ENCODE measurements at places on chromosomes 2 and 18.

GRCh38 chr2:35783723-35784122, 571.9 kb upstream of the CRIM1 start:
- no peak for DNase-seq

- no peak for DNase-seq
These were observed 10.5 kb downstream of the SCTR start for GRCh38 chr2:119513832-119514231.

- peak; percentile 4 for DNase-seq
These were observed 106.4 kb downstream of the POLR1A start for GRCh38 chr2:85999061-85999831.

GRCh38 chr2:172244419-172245130, 141.9 kb upstream of the DLX2 start:
- no peak for DNase-seq

GRCh38 chr2:67259556-67260342, 137.4 kb upstream of the ETAA1 start:
- DNase-seq, result no peak

DNA sequence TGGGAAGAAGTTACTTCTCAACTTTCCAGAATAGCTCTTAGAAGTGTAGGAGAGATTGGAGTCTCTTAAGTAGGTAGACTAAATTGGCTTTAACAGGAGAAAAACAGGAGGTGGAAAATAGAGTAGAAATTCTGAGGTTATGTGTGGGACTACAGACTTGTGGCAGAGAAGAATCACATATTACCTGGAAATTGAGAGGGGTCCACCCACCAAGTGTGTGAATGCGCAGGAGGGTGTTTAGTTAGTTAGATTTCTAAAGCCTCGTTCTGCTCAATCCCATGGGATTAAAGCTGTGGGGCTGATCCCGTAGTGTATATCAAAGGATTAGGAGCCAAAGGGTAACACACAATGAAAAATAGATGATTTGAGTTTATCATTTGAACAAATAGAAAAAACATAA, 319.1 kb downstream of the TRIB2 start:
- no peak for DNase-seq

GRCh38 chr2:74597410-74597809, 42.9 kb downstream of the DOK1 start:
- DNase-seq, result no peak

- DNase-seq, result no peak
These were observed 5.9 kb upstream of the SLC8A1 start for GRCh38 chr2:40457837-40458236.

DNA sequence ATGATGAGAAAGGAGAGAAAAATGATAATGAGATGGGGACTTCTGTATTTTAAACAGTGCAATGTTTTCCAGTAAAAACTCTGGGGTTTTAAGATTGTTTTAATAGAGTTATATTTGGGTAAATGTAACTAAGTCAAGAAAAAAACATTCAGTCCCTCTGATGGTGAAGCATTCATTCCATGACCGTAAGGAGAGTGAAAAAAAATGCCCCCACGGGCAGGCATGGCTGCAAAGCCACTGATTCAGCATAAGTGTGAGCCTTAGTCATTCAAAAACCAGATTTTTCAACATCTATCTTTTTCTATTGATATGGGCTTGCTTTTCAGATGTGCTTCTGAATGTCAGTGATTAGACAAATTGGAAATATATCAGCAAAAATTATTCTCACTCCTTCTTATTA, 957.8 kb downstream of the SLC4A3 start:
- no peak for DNase-seq

GRCh38 chr2:217614498-217614897, 388.3 kb downstream of the TNS1 start:
- no peak for DNase-seq

DNA sequence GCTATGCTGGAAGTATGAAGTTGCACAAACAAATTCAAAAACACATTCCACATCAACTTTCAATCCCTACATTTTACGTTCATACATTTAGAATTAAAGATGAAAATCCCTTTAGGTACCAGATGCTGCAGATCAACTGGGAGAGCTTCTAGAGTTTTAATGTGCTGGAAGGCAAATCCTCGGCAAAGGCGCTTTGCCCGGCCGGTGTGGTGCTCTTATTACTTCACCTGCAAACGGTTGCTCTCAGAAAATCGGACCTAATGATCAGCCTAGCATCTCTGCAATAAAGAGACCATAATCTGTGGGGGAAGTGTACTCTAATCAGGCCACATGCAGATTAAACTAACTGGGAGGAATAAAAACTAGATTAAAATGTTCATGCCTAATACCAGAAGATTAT, 513.8 kb downstream of the ZEB2 start:
- DNase-seq, result no peak

DNA sequence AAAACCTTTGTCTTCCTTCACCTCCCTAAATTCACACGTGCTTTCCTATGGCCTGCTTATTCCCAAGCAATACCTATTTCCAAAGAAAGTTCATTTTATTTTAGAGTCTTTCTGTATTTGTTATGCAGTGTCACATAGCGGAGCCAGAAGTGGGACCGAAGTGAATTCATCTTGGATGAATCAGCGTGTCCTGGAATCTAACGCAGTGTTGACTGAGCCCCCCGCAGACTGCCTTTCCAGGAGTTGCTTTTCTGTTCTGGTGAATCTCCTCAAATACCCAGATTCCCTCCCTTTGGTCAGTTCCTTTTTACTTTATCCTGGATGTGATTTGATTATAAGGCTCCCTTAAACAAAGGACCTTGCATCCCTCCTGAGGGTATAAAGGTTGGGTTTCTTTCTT, 10.8 kb downstream of the ALPP start:
- DNase-seq, result no peak

DNA sequence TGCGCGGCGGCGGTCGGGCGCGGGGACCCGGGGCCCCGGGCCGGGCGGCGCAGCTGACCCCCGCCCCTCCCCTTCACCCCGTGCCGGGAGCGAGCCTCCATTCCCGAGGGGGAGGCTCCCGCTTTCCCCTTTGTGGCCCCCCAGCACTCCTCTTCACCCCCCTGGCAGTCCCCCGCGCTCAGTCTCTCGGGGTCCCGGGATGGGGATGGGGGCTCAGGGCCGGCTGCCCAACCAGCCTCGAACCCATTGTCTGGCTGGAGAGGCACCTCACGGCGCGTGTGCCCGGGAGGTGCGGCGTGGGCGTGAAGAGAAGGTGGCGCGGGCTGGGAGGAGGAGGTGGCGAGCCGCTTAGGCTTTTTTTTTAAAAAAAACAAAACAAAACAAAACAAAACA, 748 bp downstream of the FMNL2 start:
- no peak for DNase-seq

- no peak for DNase-seq
These were observed 74.1 kb upstream of the SMAD2 start for GRCh38 chr18:48004577-48004976.

DNA sequence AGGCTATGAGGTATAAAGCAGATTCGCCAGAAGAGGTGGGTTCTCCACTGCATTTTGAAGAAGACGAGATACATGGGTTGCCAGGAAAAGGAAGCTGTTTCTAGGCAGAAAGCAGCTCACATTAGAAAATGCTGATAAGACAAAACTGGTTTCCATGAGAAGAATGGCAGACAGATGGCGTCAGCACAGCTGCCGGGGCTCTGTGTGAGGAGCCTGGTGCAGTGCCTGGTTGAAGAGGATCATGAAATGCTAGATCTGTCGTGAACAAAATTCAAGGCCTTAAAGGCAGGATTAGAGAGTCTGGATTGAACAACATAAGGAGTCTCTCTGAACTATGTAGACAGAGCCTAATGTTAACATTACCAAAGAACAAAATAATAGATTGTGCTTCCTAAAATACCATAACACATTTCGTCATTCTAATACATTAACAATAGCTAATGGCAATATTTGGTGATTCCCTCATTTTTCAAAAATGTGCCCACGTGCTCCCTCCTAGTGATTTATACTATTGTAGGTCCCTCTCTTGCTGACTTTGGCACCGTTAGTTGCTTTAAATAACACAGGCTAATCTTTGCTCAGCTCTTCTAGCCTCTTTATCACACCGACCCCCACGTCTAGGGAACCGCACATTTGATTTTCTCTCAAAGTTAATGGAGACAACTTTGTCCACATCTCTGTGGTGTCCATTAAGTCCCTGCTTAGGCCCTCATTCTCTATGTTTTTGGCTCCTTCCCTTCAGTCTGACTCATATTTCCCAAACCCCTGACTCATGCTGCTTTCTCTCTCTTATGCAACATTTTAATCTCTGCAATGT, 38.2 kb downstream of the EFEMP1 start:
- DNase-seq, result no peak

GRCh38 chr2:241721852-241722251, 12.6 kb upstream of the D2HGDH start:
- DNase-seq, result no peak

DNA sequence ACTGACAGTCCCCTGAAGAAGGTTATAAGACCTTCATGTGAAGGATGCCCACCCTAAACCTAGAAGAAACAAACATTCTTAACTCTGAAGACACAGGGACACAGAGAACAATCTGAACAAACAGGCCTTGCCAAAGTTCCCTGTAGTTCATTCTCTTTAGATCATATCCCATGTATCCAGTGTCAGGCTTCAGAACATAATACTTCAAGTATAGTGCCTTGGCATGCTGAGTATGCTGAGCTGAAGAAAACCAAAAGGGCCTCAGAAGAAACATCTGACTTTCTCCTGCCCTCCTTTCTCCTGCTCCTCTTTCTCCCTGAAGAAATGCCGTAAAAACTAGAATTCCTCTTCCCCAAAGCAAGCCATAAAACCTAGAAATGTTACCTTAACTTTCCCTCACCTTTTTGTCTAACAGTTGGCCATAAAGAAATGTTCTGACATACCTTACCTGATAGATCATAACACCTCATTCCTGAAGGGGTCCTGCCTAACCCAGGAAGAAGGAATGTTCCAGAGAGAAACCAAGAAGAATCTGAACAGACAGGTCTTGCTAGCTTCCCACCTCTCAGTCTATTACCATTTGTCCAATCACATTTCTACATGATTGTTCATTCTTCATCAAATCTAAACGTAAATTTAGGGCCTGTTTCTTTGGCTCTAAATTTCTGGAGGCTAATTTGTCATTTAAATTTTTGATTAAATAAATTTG, 160.1 kb upstream of the ZC3H15 start:
- no peak for DNase-seq

DNA sequence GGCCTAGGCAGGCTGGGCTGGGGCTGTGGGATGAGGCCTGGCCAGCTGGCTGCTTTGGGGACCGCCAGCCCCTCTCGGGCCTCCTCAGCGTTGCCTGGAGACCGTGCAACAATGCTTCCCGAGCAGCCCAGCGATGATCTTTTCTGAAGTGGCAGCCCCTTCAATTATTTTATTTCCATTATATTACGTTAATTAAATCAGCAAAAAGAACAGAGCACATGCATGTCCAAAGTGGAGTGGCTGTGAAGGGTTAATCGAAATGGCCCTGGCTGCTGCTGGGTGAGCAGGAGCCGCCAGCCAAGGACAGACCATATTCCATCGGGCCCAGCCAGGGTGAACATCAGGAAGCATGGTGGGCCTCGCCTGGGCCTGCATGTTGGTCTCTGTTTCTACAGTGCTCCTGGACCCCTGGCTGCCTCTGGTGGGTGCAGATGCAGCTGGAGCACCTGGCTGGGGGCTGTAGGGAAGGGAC, 245.5 kb downstream of the MYCN start:
- DNase-seq, result no peak

DNA sequence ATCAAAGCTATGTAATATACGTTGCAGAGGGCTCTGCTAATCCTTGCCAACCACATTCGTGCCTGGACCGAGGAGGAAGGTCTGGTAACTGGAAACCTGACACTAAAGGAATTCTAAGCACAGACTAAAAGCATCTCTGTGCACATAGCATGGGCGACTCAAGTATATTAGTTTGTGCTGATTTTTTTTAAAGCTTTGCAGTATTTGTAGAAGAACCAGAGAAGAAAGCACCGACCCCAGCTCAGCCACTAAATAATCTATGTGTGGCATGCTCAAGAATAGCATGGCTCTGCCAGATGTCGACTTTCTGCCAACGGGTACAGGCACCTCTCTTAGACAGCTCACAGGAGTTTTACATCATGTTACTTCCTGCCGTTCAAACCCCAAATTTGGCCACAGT, 73.2 kb upstream of the NRP2 start:
- DNase-seq, result no peak

- DNase-seq, result no peak
These were observed 842.4 kb downstream of the TDRD15 start for GRCh38 chr2:21966139-21966538.

- no peak for DNase-seq
These were observed 2.9 kb downstream of the LRATD1 start for GRCh38 chr2:14635391-14635871.

- DNase-seq, result no peak
These were observed 283.2 kb downstream of the SOX11 start for GRCh38 chr2:5975401-5975800.

- no peak for DNase-seq
These were observed 2.5 kb upstream of the EGR4 start for GRCh38 chr2:73295751-73296400.

- no peak for DNase-seq
These were observed 29.5 kb downstream of the PKDCC start for GRCh38 chr2:42077343-42077742.

DNA sequence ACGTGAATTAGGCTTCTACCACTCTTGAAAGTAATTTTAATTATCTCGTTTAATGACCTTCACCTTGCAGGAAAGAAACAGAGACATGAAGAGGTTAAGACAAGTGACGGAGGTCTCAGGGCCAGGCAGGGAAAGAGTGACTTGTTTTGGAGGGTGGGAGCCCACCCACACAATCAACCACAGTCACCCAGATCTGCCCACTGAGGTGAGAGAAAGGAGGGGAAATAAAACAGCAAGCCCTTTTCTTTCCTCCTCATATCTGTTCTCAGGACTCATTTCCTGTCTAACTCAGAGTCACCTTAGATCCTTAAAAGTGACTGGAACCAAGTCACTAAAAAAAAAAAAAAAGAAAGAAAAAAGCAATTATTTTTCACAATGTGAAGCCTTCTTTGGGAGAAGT, 26.8 kb downstream of the ATP8B1 start:
- no peak for DNase-seq

DNA sequence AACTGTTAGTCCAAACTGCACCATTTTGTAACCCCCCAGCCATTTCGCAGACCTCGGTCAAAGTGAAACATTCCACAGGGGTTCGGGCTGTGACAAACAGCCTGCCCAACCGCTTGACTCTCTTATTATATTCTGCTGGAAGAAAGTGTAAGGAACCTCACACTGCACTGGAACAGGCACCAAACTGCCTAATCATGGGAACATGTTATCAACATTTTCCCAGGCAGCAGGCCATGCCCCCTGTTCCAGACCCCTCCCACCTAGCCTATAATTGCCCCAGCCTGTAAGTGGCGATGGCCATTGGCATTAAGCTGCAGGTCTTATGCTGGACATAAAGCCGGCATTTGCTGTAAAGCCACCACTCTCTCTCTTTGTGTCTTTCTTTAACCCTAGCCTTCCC, 16.9 kb downstream of the LYG2 start:
- DNase-seq, result no peak

GRCh38 chr18:48543228-48543627, 4.4 kb downstream of the CTIF start:
- no peak for DNase-seq
